ENCODE measurements at places on chromosomes 7 and 10.

GRCh38 chr10:94027197-94027596, 33.5 kb downstream of the PLCE1 start:
- no peak for DNase-seq

DNA sequence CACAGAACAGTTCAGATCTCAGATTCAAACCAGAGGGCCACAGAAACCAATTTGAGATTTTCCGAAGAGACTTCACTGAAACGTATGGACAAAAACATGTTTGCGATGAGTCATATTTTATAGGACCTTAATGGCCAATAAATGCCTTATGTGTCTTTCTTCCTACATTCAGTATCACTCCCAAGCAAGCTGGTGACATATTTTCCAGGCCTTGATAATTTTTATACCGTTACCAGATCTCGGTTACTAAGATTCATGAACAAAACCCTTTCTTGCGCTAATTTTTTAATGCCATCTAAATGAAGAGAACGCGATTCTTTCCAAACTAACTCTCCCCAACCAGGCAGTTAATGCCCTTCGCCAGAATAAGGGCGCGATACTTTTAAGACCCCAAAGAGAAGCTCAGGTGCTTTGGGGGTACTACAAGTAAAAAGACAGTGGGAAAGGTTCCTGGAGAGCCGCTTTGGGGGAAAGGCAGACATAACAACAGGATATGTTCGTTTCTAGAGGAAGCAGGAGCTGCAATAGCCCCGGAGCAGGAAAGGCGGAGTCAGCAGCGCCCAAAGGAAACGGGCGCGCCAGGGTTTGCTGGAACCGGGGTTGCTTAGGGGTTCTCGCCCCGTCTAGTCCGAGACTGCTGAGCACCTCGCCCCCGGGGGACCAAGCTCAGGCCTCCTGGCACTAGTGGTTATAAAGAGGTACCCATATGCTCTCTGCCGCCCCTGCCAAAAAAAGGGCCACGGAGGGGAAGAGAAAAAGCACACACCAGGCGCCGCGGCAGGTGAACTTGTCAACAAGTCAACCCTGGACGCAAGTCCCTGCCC, 884 bp downstream of the ICA1 start:
- no peak for DNase-seq

- DNase-seq: no peak
These were observed 4.0 kb upstream of the AQP1 start for GRCh38 chr7:30907527-30908267.

DNA sequence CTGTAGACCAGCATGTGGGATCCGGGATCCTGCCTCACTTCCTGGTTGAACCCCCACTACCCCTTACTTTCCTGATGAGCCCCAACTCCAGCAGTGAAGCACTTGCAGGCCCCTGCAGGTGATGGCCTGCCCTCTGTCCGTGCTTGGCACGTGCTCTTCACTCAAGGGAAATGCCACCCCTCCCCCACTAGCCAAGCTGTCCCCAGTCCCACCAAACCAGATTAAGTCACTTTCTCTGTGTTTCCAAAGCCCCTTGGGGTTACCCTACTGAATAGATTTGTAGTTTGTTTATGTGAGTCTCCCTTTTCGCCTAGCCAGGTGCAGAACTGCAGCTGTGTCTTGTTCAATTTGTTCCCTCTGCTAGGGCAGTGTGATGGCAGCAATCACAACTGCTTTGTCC, 121.7 kb downstream of the WDFY4 start:
- DNase-seq: no peak

- no peak for DNase-seq
These were observed 6.4 kb downstream of the KIAA1549 start for GRCh38 chr7:138974675-138975292.

DNA sequence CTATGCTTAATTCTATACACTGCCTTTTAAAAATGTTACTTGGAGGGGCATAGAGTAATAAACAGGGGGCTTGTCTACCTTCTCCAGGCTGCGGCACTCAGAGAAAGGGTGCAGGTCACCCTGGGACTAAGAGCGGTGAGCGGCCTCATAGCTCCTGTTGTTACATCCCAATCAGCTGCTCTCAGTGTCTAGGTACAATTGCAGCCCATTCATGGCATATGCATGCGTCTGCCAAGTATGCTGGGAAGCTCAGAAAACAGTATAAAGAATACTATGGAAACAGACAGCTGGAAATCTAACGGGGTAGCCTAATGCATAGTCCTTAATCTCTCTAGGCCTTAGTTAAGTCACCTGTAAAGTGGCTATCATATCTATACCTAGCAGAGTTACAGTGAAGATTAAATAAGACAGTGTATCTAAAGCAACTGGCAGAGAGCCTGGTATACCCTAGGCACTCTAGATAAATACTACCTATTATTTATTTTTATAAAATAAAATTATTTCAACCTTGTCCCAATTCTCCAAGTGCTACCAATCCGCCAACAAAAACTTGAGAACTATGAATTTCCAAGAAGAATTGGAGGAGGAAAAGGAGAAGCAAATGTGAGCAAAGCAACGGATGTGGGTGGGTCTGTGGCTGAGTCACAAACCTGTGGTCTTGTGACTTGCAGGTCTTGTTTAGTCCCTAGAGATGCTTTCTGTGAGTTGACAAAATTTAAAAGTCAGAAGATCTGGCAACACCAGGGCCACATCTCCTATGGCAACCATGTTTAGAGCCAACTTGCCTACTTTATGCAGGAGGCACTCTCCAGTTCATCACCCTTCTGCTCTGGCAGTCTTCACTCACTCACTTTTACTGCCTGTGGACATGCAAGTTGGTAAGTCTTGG, 183.0 kb downstream of the RAPGEF5 start:
- DNase-seq: no peak

DNA sequence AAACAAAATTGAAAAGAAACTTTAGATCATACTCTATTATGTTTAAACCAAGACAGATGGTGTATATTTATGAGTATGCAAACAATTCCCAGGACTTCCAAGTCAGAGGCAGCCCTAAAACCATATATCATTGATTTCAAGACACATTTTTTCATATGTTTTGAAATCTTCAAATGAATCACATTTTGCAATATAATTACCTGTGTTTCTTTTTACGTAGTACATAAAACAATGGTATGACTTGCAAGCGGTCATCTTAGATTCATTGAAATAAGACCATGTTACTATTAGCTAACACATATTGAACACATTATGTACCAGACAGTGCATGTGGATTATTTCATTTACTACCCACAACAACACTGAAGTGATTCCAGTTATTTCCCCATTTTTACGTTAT, 14.9 kb downstream of the SMURF1 start:
- DNase-seq: no peak

DNA sequence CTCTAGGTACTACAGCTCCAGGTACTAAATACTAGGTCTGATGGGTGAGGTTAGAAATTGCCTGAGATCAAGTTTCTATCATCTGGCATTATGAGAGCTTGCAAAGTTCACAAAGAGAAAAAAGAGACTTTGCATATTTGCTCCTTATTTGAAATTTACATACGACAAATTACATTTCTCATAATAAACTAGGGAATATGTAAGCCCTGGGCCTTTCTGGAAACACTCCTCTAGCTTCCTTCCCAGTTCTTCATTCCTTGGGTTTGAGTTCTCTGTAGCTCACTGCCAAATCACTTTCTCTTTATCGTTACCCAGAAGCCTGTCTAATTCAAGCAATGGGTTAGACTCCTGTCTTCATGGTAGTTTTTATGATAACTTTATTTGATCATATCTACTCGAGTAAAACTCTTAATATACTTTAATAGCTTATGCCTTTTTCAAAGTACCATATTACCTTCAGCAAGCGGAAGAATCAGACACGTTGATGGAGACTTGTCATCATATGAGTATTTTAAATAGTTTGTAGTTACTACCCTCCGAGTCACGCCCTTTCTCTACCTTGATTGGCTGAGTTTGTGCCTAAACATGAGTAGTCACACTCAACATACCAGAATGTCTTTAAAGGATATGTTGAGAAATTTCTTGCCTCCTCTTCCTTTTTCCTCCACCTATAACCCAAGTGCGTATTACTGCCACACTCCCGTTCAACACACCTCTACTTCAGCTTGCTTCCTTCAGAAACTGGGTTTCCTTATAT, 150.5 kb downstream of the DKK1 start:
- DNase-seq: no peak

- DNase-seq: no peak
These were observed 39.4 kb upstream of the CXCL12 start for GRCh38 chr10:44424298-44424697.

GRCh38 chr10:48671914-48672595, 12.6 kb upstream of the WDFY4 start:
- DNase-seq: no peak

DNA sequence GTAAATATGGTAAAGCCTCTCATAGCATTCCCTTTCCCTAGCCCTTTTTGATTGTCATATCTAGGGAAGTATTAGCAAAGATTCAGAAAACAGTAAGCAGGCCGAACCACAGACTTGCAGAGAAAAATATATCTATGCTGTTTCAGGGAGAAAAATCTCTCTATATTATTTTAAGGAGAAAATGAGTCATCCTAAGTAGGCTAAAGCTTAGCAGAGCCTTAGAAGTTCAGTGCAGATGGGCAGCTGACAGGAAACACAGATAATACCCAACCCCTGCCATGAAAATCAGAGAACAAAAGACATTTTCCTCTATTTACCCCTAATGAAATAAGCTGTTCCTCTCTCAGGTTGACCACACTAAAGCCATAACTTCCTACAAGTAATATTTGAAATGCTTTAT, 16.5 kb downstream of the C1QL3 start:
- no peak for DNase-seq

GRCh38 chr10:5645375-5645774, 21.0 kb downstream of the ASB13 start:
- DNase-seq: no peak

GRCh38 chr10:61983255-61983654, 81.8 kb downstream of the ARID5B start:
- DNase-seq: no peak

DNA sequence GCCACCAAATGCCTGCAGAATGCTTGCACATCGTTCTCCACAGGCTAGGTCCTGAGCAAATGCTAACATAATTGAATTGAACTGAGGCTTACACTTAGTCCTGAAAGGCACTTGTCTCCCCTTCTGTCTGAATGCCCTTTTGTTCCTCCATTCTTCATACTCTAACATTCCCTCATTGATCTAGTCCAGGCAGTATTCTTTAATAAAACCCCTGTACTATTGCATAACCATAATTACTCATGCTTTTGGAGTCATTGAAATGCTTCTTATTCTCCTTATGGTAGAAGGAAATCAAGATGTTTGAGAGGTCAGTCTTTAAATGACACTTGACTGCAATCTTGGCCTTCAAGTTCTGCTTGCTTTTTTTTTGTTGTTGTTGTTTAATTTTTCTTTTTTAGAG, 7.1 kb downstream of the PI4K2A start:
- no peak for DNase-seq

GRCh38 chr10:11830836-11831519, 7.8 kb downstream of the PROSER2 start:
- DNase-seq: no peak

All from stimulated activated CD4-positive, alpha-beta T cell treated with anti-CD3 and anti-CD28 coated beads, Interleukin-4, amount 100 ng/mL, for 48 hours (primary cell).